Fibroblast of villous mesenchyme (primary cell): ENCODE measurements at places on chromosomes 2 and 18. TPM values are rescaled to one million over a fixed set of nuclear protein-coding genes. Genes with fewer than 3 reads are reported as not detected.
A peak's percentile ranks its signal among the peaks of the same experiment; 100 is the strongest.

GRCh38 chr2:165307317-165307716 is 68.1 kb downstream of the SCN2A start:
- DNase-seq, result no peak

GRCh38 chr2:187360286-187360685 is 87.8 kb downstream of the CALCRL start:
- no peak for DNase-seq

DNA sequence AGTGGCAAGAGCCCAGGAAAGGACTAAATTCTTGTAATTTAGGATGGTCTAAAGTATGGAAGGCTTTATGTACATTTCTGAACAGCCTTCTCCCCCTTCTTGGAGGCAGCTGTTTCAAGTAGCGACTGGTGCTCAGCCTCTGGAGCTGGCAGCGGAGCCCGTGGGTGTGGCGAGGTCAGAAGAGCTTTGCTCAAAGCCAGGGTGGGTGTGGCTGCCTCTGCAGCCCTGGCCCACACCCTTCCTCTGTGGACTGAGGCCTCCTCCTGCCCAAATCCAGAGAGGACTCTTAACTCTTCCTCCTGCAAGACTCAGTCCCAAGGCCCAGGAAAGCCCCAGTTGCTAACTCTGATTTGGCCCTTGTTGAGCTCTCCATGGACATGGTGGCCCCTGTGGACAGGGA is 202.1 kb upstream of the REV1 start:
- no peak for DNase-seq

GRCh38 chr2:55923091-55923981 is at the start of gene EFEMP1:
Gene EFEMP1, minus strand, starts transcription at chr2:55923782. Its CDS starts 1,342 bp downstream, at chr2:55922440.
- peak; percentile 61 for DNase-seq

- DNase-seq, result no peak
These were observed 32.2 kb upstream of the MAP3K20 start for GRCh38 chr2:173043476-173043875.

GRCh38 chr2:180735799-180736198 is 244.6 kb upstream of the UBE2E3 start:
- no peak for DNase-seq

Gene HTR2B
- 109 and 159 TPM in 2 replicates for total RNA-seq

Gene GNAL
- total RNA-seq, result under 0.01 and 0.32 TPM in 2 replicates

Gene AFF3
- 19.4 and 31.9 TPM in 2 replicates for total RNA-seq
